CD4-positive, alpha-beta T cell (primary cell): ENCODE measurements at places on chromosomes 2 and 18.
A peak's percentile ranks its signal among the peaks of the same experiment; 100 is the strongest.

DNA sequence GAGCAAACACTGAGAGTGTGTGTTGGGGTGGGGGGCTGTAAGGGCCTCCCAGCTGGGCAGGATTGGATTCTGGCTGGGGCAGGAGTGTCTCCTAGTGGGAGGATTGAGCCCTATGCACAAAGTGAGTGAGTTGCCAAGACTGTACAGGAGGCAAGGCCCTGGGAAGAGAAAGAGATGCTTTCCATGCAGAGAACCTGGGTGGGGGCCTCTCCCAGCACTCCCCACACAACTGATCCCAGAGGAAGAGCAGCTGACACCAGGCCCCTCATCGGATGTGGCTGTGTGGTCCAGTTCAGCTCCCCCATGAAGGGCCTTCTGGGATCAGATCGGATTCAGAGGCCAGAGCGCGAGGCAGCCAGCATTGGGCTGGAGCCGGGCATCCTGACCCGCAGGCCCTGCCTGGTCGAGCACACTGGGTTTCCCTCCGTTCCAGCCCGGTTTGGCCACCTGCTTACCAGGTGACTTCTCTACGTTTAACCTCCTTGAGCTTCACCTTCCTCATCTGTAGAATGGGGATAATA lies 49.4 kb upstream of the FAHD2A start:
- DNase-seq, result no peak

DNA sequence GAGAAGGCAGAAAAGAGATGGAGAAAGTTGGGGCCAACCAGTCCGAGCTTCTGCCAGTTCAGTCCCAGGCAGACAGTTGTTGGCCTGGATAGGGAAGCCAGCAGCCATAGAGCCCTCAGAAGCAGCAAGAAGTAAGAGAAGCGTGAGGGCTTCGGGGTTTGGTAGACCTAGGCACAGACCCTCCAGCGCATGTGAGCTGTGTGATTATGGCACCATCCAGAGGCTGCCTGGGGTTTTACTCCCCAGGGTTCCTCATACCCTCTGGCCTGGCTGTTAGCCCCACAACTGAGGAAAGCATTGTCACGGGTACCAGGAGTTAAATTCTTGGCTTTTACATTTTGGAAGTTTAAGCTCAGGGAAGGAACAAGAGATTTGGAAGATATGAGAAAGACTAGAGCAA lies 93.7 kb upstream of the RAB6C start:
- no peak for DNase-seq

GRCh38 chr2:134103196-134103595 lies 150.7 kb upstream of the MGAT5 start:
- DNase-seq, result no peak

DNA sequence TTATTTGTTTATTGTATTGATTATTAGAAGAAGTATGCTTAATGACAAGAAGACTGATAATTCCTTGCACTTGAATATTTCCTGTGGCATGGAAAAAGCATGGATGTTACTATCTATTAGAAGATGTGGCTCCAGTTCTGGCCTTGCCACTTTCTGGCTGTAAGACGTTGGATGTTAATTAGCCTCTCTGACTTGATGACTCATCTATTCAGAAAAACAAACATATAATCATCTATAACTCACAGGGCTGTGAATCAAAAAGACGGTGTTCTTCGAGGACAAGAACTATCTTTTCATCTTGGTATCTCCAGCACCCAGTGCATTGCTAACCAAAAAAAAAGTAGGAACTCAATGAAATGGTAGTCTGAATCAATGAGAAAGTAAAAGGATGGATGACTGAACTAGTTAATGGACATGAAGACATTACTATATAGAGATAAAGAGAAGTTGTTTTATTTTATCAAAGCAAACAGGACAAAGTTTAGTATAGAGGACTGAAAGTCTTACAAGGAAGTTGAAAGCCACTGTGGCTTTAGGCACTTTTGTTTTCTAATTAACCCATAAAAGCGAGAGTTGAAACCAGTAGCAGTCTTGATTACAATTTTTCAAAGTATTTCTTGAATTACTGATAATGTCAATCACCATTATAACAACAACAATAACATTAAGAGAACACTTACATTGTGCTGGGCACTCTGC lies 145.3 kb downstream of the RND3 start:
- DNase-seq, result no peak

DNA sequence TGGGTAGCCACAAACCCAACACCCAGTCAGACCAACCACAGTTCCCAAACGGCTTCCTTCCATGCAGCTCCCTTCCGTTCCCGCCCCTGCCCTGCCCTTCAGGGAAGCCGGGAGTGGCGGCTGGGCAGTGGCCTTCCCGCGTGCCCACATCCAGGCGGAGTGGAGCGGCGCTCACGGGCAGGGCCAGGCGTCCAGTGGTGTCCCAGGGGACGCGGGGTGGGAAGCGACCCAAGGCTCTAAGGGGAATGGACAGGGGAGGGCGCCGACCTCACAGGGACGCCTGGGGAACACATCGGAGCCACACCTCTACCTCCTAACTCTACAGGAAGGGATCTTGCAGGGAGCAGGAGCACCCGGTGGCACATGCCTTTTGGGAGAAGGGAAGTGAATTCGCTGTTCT lies 225.9 kb upstream of the MGAT5 start:
- DNase-seq, result no peak

DNA sequence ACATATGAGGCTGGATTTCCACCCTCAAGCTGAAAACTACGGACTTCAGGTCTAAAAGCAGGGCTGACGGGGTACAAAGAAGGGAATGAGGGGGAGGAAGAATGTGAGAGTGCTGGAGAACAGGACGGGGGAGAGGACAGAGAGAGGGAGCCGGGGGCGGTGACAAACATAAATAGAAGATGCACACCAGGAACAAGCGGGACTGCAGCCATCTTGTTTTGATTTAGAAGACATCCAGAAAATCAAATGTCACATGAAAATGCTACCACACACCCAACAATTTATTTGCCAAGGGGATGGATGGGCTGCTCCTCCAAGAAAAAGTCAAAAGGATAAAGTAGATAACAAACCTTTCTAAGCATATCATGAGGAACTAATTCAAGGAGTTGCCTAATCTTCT lies 59.2 kb upstream of the FHL2 start:
- no peak for DNase-seq

GRCh38 chr2:36562973-36563532 lies 34.9 kb downstream of the FEZ2 start:
- DNase-seq, result no peak

DNA sequence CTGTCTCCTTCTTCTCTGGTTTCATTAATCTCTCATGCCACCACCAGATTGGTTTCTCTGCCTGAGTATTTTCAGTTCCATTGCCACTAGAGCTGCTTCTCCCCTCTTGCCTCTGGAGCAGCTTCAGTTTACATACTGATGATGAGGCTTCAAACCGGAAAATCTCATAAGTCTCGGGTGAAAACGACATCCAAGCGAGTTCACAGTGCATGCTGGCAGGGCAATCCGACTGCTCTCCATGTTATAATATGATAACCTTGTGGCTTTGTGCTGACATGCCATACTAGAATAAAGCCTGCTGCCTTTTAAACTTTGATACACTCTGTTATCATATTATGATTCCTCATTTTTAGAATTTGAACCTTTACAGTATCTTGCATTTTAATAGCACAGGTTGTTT lies 153.5 kb downstream of the PRPF40A start:
- DNase-seq, result no peak

DNA sequence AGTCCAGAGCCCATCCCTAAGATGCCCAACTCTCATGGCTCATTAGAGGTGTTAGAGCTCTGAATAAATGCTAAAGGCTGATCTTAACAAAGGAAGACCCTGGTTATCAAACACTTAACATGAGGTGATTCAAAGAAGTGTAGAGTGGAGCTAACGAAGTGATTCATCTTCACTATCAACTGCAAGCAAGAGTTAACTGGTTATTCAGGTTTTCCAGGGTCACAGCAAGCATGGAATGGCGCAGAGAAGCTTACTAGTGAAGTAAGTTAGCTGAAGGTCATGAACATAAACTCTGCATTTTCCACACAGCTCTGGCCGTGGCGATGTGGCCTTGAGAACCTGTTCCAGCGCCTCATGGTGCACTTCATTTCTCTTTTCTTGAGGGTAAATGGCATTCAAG lies 17.0 kb downstream of the RND3 start:
- no peak for DNase-seq

- no peak for DNase-seq
Measured at GRCh38 chr2:73053316-73054114, 18.0 kb downstream of the SFXN5 start.

GRCh38 chr2:175309799-175310198 lies 128.3 kb upstream of the ATP5MC3 start:
- DNase-seq, result no peak

- no peak for DNase-seq
Measured at GRCh38 chr2:65353927-65354326, 78.5 kb downstream of the SPRED2 start.

- no peak for DNase-seq
Measured at GRCh38 chr2:39383146-39383545, 53.9 kb downstream of the MAP4K3 start.

GRCh38 chr2:160474319-160474645 lies 19.3 kb downstream of the RBMS1 start:
- DNase-seq, result no peak

GRCh38 chr2:181366675-181367175 lies 90.5 kb upstream of the ITGA4 start:
- no peak for DNase-seq

GRCh38 chr2:216866515-216867095 lies 6.7 kb upstream of the TNP1 start:
- DNase-seq, result no peak

DNA sequence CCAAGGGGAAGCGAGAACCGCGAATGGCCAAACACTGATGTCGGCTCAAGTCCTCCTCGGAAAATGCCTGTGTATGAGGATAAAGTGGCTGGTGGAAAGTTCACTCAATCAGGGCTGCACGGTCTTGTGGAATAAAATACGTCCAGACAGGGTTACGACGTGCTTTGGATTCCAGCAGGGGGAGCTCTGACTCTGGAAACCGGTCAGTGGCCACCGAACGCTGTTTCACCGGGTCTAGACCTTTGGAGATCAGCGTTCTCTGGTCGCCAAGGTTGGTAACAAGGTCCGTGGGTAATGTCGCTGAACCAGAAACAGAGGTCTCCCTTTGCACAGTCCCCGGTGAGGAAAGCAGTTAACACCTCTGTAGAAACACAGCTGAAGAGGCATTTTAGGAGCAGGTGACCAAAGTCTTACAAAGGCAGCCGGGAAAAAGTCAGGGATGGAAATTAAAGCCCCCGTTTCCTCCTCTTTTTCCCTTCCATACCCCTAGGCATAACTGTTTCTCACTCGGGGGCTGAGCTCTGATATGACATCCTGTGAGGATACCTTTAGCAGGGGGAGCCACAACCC lies 47.8 kb downstream of the CDCA7 start:
- peak; percentile 75 for DNase-seq

DNA sequence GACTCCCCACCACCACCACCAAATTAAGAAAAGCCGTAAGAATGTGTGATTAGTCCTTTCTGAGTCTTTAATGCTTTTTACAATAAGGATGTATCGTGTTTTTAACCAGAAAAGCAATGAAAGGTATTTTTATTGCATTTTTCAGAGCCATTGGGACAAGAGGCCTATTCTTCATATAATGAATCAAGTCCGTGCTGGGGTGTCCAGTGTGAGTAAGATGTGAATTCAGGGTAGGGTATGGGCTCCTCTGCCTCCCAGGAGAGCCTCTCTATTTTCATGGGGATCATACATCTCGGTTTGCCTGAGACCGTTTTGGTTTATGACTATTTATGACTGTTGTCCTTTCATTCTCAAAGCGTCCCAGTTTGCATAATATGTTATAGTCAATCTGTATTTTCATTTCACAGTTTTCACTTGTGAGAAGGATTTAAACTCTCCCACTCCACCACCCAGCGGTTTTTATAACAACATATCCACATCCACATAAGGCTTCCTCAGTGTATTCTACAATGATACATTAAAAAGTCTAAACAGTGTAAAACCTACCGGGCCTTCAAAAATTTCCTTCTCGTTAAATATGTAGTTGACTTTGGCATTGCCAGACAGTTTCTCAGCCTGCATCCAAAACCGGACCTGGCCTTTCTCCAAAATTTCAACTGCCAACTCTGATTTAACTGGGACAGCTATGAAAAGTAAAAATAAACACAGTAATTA lies 80.8 kb upstream of the LPIN2 start:
- DNase-seq, result no peak

DNA sequence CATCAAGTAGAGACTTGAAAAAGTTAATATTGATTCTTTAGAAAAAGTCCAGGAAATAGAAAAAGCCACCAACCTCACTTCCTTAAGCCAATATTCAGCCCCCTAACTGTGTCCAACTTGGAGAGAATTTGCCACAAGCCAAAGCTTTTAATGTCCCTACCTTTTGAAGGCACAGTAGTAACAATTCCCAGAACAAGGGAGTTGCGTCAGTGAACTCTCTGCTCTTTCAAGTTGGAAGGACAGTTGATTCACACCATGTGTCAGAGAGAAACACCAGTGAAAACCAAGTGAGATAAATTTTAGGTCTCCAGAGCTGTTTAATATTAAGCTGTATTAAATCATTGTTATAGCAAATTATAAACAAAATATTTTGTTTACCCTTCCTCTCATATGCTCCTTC lies 66.1 kb downstream of the EXOC6B start:
- no peak for DNase-seq

GRCh38 chr2:21123473-21124393 lies at the start of gene TDRD15:
TDRD15 (plus strand) TSS chr2:21123968; CDS start chr2:21137468, 13,500 bp downstream.
- DNase-seq, result peak; percentile 24

GRCh38 chr2:204967199-204967960 lies 422.1 kb downstream of the PARD3B start:
- DNase-seq, result peak; percentile 66

- DNase-seq, result no peak
Measured at GRCh38 chr2:13195270-13195669, 478.5 kb downstream of the TRIB2 start.

DNA sequence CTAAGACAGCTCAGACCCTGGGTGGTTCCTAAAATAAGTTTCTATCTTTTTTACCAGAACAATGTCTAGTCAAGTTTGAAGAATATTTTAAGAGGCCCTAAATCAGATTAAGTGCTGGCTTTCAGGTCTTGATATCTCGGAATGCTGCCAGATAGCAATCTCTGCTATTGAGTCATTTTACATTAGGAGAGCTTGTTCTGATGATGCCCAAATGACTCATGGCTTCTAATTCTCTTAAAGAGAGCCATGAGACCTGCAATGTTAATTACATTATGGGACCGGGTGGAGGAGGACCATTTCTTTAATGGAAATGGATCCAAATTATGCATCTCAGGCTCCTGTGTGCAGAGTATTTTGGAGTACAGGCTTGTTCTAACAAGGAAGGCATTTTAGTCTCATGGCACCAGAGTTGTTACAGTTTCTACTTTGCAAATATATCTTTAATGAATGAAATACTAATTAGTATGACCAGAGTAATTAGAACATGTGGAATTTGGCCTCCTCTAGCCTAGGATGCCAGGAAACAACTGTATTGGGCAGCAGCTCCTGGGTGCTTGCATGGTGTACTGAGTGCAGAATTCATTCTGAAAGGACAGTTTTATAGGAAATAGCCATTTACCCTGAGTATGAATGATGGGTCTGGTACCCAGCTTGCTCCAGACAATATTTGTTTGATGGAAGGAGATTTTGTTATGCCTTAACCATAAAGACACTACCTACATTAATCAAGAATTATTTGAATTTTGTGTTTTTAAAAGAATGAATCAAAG lies 94.0 kb upstream of the SULT1C3 start:
- DNase-seq, result no peak

- DNase-seq, result no peak
Measured at GRCh38 chr18:33507019-33507418, 66.5 kb upstream of the CCDC178 start.

- DNase-seq, result no peak
Measured at GRCh38 chr2:26521054-26521912, 43.4 kb upstream of the OTOF start.
